ENCODE measurements at places on chromosomes 7 and 10. TPM values are rescaled to one million over a fixed set of nuclear protein-coding genes. Genes with fewer than 3 reads are reported as not detected.

ZNF365 gene
- not detected for total RNA-seq

GIMAP1 gene
- total RNA-seq = 4.4 TPM

CCDC146 gene
- 11.4 TPM for total RNA-seq

FZD1 gene
- 5.3 TPM for total RNA-seq

HTR5A gene
- total RNA-seq = not detected

MOGAT3 gene
- total RNA-seq = not detected

GIMAP8 gene
- 22.0 TPM for total RNA-seq

VSTM4 gene
- 41.7 TPM for total RNA-seq

TFEC gene
- 12.7 TPM for total RNA-seq

Measured in mesenteric fat pad (tissue), 1 donor.